ENCODE measurements at places on chromosomes 3 and 15.

GRCh38 chr3:37730825-37731224 is 130.9 kb upstream of the CTDSPL start:
- DNase-seq = no peak

DNA sequence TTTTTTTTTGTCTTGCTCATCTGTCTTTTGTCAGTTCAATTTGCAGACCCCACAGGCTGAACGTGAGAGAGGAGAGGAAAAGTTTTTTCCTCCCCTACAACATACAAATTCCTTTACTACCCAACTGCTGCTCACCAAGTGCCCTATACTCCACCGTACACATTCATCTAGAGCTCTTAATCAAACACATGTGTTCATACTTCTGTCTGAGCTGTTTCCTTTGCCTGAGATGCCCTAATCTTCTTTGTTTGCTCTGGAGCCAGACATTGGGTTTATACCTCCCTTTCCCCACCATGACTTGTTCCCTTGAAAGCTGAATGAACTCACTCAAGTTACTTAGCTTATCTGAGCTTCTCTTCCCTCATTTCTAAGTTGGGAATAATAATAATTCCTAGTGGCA is 122.7 kb upstream of the RASGRP1 start:
- DNase-seq = no peak

GRCh38 chr3:17398959-17399551 is 343.4 kb downstream of the TBC1D5 start:
- no peak for DNase-seq

DNA sequence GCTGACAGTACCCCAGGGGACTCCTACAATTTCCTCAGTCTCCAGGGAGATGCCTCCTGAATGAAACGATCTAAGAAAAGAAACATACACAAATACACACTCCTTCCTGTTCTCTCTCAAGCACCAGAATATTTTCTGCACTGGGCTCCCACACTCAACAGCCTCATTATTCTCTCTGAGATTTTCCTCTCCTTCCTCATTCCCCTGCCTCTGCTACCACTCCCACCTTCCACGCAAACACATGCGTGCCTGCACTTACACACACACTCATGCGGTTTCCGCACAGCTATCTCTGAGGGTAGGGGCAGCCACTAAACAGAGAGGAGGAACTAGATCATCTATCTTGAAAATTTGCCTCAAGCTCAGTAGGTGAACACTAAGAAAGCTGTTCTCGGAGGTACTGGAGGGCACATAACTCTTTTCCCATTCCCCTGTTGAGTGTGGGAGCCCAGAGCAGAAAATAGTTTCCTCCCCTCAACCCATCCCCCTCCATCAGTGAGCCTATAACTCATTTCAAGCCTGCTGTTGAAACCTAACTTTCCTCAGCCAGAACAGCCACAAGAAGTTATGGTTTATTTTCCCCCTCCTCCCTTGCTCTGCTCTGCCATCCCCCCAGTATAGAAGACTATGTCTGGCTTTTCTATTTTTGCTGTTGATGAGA is 30.5 kb upstream of the TIPARP start:
- no peak for DNase-seq

DNA sequence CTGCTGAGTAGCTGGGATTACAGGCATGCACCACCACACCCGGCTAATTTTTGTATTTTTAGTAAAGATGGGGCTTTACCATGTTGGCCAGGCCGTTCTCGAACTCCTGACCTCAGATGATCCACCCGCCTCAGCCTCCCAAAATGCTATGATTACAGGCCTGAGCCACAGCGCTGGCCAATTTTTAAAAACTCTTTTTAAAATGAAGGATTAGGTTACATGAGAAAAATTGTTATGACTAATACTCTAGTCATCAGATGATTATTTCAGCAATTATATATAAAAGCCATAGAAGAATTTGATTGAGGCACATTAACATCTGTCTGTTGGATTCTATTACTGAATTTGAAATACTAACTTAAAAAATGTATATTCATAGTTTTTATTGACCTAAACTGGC is 134.1 kb upstream of the MNS1 start:
- DNase-seq = no peak

All from NCI-H748 treated with DMSO at 0.1 percent for 48 hours (cell line).